ENCODE measurements at places on chromosomes 4 and X.

DNA sequence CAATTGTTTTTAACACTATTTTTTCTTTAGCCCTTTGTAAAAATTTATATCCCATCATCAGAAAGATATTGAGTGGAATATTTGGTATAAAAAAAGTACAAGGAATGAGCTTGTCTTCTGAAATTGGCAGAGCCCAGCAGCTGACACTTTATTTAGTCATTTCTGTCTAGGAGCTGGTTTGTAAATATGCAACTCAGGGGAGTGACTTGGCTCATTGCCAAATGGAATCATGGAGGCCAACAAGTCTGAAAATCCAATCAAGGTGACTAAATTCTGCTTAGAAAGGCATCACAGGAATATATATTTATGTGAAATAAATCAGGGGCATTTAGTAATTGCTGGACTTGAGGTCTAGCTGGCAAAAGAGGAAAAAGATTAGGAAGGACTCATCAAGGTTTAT is 74.4 kb downstream of the OTC start:
- H3K36me3 ChIP-seq, result no peaks in the 10 kb centered on the region
- no peak for DNase-seq
- no peak overlapping the region for H3K27ac ChIP-seq
- H3K4me1 ChIP-seq, result no peaks in the 10 kb centered on the region
- H3K4me3 ChIP-seq, result no peak overlapping the region

- no peak for DNase-seq
- no peaks in the 10 kb centered on the region for H3K27me3 ChIP-seq
- H3K36me3 ChIP-seq, result no peaks in the 10 kb centered on the region
- no peaks in the 10 kb centered on the region for H3K4me1 ChIP-seq
- no peak overlapping the region for H3K4me3 ChIP-seq
- H3K27ac ChIP-seq, result no peak overlapping the region
These were observed 35.8 kb downstream of the CHRDL1 start for GRCh38 chrX:110759785-110760184.

- H3K27me3 ChIP-seq, result no peaks in the 10 kb centered on the region
- H3K27ac ChIP-seq, result no peak overlapping the region
- H3K36me3 ChIP-seq, result no peaks in the 10 kb centered on the region
- no peaks in the 10 kb centered on the region for H3K4me1 ChIP-seq
- no peak overlapping the region for H3K4me3 ChIP-seq
- no peak for DNase-seq
These were observed 148.6 kb downstream of the SLC4A4 start for GRCh38 chr4:71487344-71487920.

DNA sequence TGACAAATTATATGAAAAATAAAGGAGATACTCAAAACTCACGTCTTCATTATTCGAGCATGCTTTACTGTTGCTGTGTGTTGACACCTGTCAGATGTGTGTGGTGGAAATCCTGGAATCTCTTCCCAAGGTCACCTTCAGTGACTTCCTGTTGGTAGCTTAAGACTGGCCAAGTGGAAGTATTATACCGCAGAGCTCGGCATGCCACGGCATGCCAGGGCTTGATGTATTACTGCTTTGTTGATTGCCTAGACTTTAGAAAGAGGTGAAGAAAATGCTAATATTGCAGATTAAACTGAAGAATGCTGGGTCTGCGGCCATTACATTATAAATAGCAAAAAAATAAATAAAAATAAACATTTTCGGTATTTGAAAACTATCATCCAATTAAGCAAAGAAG is 4.6 kb downstream of the TREX2 start:
- no peak for DNase-seq
- no peaks in the 10 kb centered on the region for H3K4me1 ChIP-seq
- H3K27me3 ChIP-seq, result peaks cover 12% of the 10 kb centered on the region

DNA sequence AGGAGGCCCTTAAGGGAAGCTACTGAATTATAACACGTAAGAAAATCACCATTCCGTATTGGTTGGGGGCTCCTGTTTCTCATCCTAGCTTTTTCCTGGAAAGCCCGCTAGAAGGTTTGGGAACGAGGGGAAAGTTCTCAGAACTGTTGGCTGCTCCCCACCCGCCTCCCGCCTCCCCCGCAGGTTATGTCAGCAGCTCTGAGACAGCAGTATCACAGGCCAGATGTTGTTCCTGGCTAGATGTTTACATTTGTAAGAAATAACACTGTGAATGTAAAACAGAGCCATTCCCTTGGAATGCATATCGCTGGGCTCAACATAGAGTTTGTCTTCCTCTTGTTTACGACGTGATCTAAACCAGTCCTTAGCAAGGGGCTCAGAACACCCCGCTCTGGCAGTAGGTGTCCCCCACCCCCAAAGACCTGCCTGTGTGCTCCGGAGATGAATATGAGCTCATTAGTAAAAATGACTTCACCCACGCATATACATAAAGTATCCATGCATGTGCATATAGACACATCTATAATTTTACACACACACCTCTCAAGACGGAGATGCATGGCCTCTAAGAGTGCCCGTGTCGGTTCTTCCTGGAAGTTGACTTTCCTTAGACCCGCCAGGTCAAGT is 6.9 kb upstream of the MSANTD1 start:
- H3K27me3 ChIP-seq, result no peaks in the 10 kb centered on the region
- DNase-seq, result no peak
- peaks cover 4% of the 10 kb centered on the region for H3K4me1 ChIP-seq
- no peak overlapping the region for H3K27ac ChIP-seq
- H3K36me3 ChIP-seq, result peaks cover 59% of the 10 kb centered on the region

GRCh38 chr4:2044542-2045517 is 14.3 kb upstream of the NAT8L start:
- DNase-seq, result no peak
- H3K27ac ChIP-seq, result no peak overlapping the region
- H3K4me1 ChIP-seq, result peaks cover 6% of the 10 kb centered on the region
- H3K4me3 ChIP-seq, result no peak overlapping the region

DNA sequence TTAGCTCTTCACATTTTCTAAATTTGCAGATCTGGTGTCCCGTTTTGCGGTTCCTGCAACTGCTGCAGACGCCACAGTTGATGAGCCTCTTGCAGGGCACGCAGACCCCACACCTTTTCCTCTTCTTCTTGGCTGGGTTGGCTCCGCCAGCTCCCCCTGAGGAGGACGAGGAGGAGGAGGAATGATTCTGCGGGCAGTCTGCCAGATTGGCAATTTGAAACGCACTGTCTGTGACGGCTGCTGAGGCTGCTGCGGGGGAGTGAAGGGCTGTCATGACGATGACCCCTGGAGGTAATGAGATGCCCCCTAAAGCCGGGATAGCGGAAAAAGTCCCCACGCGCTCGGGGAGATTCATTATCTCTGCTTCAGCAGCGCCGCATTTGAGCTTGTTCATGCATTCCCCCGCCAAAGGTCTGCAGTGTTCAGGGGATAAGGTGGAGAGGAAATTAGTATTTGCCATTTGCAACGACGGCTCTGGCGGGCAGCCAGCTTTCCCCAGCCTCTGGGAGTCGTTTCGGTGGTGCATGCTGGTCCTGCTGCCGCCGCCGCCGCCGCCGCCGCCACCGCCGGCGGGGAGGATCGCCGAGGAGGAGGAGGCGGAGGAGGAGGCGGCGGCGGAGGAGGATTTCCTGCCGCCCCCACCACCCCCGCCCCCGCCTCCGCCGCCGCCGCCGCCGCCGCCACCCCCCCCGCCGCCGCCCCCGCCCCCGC is 3.8 kb downstream of the CXXC4 start:
- H3K36me3 ChIP-seq, result no peaks in the 10 kb centered on the region
- peak overlapping the region; percentile 85 for H3K4me3 ChIP-seq
- peaks cover 44% of the 10 kb centered on the region for H3K4me1 ChIP-seq
- no peak overlapping the region for H3K27ac ChIP-seq
- DNase-seq, result peak; percentile 6

- H3K27me3 ChIP-seq, result no peaks in the 10 kb centered on the region
- H3K4me3 ChIP-seq, result no peak overlapping the region
- DNase-seq, result no peak
- no peak overlapping the region for H3K27ac ChIP-seq
- H3K36me3 ChIP-seq, result no peaks in the 10 kb centered on the region
These were observed 672.2 kb downstream of the KCTD8 start for GRCh38 chr4:43776371-43776770.

- no peak overlapping the region for H3K27ac ChIP-seq
- H3K27me3 ChIP-seq, result no peaks in the 10 kb centered on the region
- no peaks in the 10 kb centered on the region for H3K36me3 ChIP-seq
- DNase-seq, result no peak
- H3K4me1 ChIP-seq, result no peaks in the 10 kb centered on the region
- no peak overlapping the region for H3K4me3 ChIP-seq
These were observed 233.6 kb downstream of the FMR1NB start for GRCh38 chrX:148214786-148215185.

DNA sequence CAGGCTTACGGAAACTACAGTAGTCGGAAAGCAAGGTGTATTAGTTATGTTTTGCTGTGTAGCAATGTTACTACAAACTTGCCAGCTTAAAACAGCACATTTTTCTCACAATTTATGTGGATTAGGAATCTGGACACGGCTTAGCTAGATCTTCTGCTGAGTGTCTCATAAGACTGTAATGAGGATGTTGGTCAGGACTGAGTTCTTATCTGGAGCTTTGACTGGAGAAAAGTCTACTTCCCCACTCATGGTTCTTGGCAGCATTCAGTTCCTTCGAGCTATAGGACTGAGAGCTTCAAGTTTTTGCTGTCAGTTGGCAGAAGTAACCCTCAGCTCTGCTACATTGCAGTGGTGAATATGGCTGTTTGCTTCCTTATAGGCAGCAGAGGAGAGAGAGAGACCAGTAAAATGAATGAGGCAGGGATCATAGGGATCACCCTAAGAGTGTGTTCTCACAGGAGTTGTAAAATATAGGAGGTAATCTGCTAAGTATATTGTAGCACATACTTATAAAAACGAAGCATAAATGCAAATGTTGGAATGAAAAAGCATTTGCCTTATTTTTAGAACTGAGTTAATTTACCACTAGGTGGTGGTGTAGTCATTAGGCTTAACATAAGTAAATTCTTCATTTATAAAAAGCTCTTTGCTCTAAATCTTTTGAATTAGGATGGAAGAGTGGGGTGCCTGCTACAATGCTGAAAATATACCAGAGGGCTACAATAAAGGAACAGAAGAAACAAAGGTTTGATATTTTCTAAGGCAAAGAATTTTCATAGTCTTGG is 38.6 kb downstream of the ALG13 start:
- no peak for DNase-seq
- H3K27ac ChIP-seq, result no peak overlapping the region
- no peaks in the 10 kb centered on the region for H3K27me3 ChIP-seq
- peaks cover 28% of the 10 kb centered on the region for H3K36me3 ChIP-seq
- no peaks in the 10 kb centered on the region for H3K4me1 ChIP-seq

- peaks cover 4% of the 10 kb centered on the region for H3K27me3 ChIP-seq
- H3K36me3 ChIP-seq, result no peaks in the 10 kb centered on the region
- no peak for DNase-seq
These were observed 6.6 kb upstream of the PTPN13 start for GRCh38 chr4:86587381-86588140.

- no peak overlapping the region for H3K4me3 ChIP-seq
- DNase-seq, result no peak
- no peaks in the 10 kb centered on the region for H3K36me3 ChIP-seq
- H3K4me1 ChIP-seq, result no peaks in the 10 kb centered on the region
These were observed 321.2 kb downstream of the PCDH7 start for GRCh38 chr4:31041385-31041784.

GRCh38 chr4:3434881-3435685 is 6.7 kb upstream of the HGFAC start:
- H3K27ac ChIP-seq, result no peak overlapping the region
- no peaks in the 10 kb centered on the region for H3K27me3 ChIP-seq
- no peak overlapping the region for H3K4me3 ChIP-seq
- H3K36me3 ChIP-seq, result no peaks in the 10 kb centered on the region
- H3K4me1 ChIP-seq, result no peaks in the 10 kb centered on the region
- no peak for DNase-seq

GRCh38 chr4:177232473-177232872 is 77.2 kb upstream of the NEIL3 start:
- no peaks in the 10 kb centered on the region for H3K36me3 ChIP-seq
- H3K27ac ChIP-seq, result no peak overlapping the region
- no peak overlapping the region for H3K4me3 ChIP-seq
- H3K4me1 ChIP-seq, result no peaks in the 10 kb centered on the region
- DNase-seq, result no peak
- no peaks in the 10 kb centered on the region for H3K27me3 ChIP-seq

DNA sequence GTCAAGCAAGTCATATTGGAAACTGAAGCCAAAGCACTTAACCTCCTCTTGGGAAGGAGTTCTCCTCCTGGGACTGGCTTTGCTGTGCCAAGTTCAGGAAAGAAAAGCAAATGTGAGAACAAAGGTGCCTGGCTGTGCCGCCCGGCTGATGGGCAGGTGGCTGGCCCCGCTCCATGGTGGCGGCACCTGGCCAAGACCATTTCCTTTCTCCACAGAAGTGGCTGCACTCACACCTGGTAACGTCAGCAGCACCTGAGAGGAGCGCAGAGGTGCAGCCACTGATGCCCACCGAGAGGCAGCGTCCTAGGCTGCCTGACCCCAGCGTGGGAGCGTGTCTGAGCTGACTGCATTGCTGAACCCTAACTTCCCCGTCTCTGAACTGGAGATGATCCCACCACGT is 54.3 kb downstream of the DCTD start:
- no peak overlapping the region for H3K4me3 ChIP-seq
- H3K27ac ChIP-seq, result no peak overlapping the region
- DNase-seq, result no peak
- no peaks in the 10 kb centered on the region for H3K4me1 ChIP-seq
- peaks cover 10% of the 10 kb centered on the region for H3K36me3 ChIP-seq

DNA sequence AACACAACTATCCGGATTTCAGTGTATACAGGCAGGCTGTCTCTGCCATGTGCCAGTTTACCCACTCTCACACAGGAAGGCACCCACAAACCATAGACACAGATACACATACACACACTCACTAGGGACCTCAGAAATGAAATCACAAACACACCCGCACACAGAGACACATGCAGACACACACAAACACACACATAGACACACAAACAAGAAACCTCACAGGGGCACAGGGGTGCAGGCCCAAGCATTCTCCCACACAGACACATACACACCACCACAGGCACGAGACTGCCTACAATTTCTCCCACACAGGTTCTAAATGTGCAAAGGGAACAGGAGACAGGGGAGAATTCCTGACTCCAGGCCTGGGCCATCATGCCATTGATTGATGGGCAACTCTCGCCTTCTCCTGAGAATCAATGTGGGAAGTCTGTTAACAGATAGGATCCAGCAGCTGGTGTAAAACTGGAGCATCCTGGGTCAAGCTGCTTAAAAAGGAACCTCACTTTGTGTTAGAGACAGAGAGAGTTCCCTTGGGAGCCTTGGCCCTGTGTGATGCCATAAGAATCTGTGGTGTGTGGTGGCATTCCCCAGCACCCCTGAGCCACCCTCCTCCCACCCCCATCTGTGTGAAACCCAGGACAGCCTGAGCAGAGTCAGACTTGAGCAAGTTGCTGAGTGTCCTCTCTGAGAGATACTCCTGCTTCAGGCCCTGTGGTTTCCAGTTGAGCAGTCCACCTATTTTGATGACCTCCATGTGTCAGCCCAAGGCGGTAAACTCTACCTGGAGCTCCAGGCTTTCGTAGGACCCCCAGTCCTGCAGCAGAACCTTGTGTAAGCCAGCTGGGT is 33.9 kb downstream of the NBDY start:
- peaks cover 47% of the 10 kb centered on the region for H3K4me1 ChIP-seq
- H3K4me3 ChIP-seq, result peak overlapping the region; percentile 82
- H3K27me3 ChIP-seq, result no peaks in the 10 kb centered on the region
- DNase-seq, result no peak
- peak overlapping the region; percentile 94 for H3K27ac ChIP-seq
- H3K36me3 ChIP-seq, result peaks cover 7% of the 10 kb centered on the region

GRCh38 chrX:65837875-65838549 is 170.6 kb downstream of the MSN start:
- H3K27me3 ChIP-seq, result peaks cover 2% of the 10 kb centered on the region
- H3K4me1 ChIP-seq, result no peaks in the 10 kb centered on the region
- no peaks in the 10 kb centered on the region for H3K36me3 ChIP-seq
- no peak overlapping the region for H3K27ac ChIP-seq
- DNase-seq, result no peak
- no peak overlapping the region for H3K4me3 ChIP-seq

All from stimulated activated naive B cell treated with anti-CD40 and anti-IgM and Interleukin-4, amounts not matched to agents 10 μg/mL and 1 μg/mL and 100 μg/mL, for 72 hours (primary cell).